ENCODE measurements at places on chromosomes 6 and 20.

DNA sequence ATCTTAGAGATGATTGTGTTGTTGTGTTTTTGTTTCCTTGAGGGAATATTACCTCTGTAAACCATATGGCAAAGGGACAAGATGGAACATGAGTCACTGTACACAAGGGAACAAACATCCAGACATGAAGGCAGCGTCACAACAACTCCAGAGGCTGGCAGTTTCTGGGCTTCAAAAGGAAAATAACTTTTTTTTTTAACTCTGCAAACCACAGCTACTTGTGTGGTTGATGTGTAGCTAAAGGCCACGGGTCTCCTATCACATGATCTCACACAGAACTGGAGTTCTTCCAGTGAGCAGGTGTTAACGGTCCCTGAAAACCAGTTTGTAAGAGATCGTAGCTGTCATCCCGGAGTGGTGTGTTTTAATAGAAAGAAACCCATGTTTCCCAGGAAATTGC is 33.2 kb upstream of the HBS1L start:
- no peaks in the 10 kb centered on the region for H3K27me3 ChIP-seq
- no peak overlapping the region for H3K27ac ChIP-seq
- no peaks in the 10 kb centered on the region for H3K4me1 ChIP-seq
- H3K36me3 ChIP-seq = no peaks in the 10 kb centered on the region
- no peak for DNase-seq

DNA sequence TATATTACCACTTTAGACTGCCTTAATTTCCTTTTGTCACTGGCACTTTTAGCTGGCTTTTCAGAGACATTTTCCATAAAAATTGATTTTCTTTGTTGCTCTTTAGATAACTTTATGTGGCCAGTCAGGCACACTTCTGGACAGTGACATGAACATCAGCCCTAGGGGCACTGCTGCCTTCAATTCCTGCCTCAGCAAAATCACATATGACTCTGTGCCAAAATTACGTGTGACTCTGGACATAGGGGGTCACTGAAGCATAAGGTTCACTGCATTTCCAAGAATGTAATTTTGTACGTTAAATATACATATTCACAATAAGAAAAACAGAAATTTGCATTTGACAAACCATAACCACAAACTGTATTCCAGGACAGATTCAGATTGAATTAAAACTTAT is 66.5 kb downstream of the ESF1 start:
- H3K36me3 ChIP-seq = peaks cover 47% of the 10 kb centered on the region
- H3K4me1 ChIP-seq = no peaks in the 10 kb centered on the region
- H3K27ac ChIP-seq = no peak overlapping the region
- DNase-seq = no peak
- H3K27me3 ChIP-seq = no peaks in the 10 kb centered on the region

- H3K4me1 ChIP-seq = no peaks in the 10 kb centered on the region
- H3K36me3 ChIP-seq = no peaks in the 10 kb centered on the region
- no peak for DNase-seq
- no peak overlapping the region for H3K4me3 ChIP-seq
- peak overlapping the region; percentile 45 for H3K27ac ChIP-seq
Observed at GRCh38 chr6:130932438-130932837, 105.2 kb downstream of the SMLR1 start.

GRCh38 chr20:33433465-33434234 is 9.9 kb downstream of the SNTA1 start:
- no peak overlapping the region for H3K4me3 ChIP-seq
- DNase-seq = peak; percentile 39
- H3K4me1 ChIP-seq = peaks cover 36% of the 10 kb centered on the region
- H3K36me3 ChIP-seq = peaks cover 8% of the 10 kb centered on the region

GRCh38 chr20:51494241-51495110 is 48.0 kb downstream of the NFATC2 start:
- H3K27ac ChIP-seq = no peak overlapping the region
- peaks cover 39% of the 10 kb centered on the region for H3K4me1 ChIP-seq
- no peaks in the 10 kb centered on the region for H3K36me3 ChIP-seq
- H3K27me3 ChIP-seq = no peaks in the 10 kb centered on the region
- no peak for DNase-seq
- H3K4me3 ChIP-seq = no peak overlapping the region

- no peak overlapping the region for H3K4me3 ChIP-seq
- no peak for DNase-seq
- H3K36me3 ChIP-seq = no peaks in the 10 kb centered on the region
- no peaks in the 10 kb centered on the region for H3K27me3 ChIP-seq
Observed at GRCh38 chr20:6588296-6588695, 179.2 kb upstream of the BMP2 start.

DNA sequence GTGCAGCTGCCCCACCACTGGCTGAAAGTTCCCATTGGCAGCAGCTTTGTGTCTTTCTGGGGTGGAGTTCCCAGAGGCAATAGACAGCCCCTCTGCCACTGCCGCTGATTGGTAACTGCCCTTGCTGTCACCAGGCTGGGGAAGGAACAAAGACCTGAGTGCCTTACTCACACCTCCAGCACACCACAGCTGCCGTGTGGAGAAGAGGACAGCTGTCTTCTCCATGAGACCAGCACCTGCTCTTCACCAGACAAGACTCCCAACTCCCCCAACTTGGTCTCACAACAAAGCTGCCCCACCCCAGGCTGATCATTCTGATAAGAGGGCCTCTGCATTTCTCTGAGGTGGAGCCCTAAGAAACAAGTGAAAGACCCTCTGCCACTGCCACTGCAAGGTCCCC is 39.7 kb upstream of the PTCHD4 start:
- no peaks in the 10 kb centered on the region for H3K36me3 ChIP-seq
- H3K27me3 ChIP-seq = no peaks in the 10 kb centered on the region
- H3K4me1 ChIP-seq = no peaks in the 10 kb centered on the region
- H3K4me3 ChIP-seq = no peak overlapping the region
- H3K27ac ChIP-seq = no peak overlapping the region

DNA sequence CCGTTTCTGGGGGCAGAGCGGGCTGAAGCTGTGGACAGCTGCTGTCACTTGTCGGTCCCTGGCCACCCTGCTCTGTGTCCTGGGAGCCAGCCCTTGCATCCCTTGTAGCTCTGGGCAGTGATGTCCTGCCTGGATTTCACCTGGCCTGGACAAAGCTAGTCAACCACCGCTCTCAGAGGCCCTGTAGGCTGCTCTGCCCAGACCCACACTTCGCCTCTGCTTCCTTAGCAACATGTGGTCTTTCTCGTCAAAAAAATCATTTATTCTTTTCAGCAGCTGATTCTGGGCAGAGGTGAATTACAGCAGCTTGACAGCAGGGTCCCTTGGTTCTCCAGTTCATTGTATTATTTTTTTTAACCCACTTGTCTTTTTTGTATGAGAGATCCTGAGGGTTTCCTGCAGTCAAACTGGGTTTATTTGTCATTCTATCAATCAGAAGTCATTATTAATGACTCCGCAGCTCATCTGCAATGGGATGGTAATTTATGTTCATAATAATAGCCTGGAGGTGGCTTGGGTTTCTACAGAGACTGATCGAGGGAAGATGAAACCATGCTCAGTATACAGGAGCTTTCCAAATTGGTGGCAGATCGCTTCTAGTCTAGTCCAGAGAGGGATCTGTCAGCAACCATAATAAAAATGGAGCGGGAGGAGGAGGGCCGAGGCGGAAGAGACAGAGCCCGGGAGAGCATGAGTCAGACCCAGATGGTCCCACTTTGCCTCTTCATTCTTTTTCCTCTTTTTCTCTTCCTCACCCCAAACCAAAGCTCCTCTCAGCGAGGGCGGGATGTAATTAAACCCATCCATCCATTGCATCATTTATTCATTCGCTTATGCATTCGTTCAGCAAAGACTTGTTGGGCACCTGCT is 22.4 kb downstream of the EDN3 start:
- no peak for DNase-seq
- no peak overlapping the region for H3K4me3 ChIP-seq
- no peaks in the 10 kb centered on the region for H3K27me3 ChIP-seq
- H3K36me3 ChIP-seq = no peaks in the 10 kb centered on the region
- H3K4me1 ChIP-seq = no peaks in the 10 kb centered on the region
- no peak overlapping the region for H3K27ac ChIP-seq

- peak; percentile 22 for DNase-seq
- H3K4me1 ChIP-seq = peaks cover 5% of the 10 kb centered on the region
- H3K4me3 ChIP-seq = no peak overlapping the region
- H3K27me3 ChIP-seq = no peaks in the 10 kb centered on the region
- H3K36me3 ChIP-seq = no peaks in the 10 kb centered on the region
- H3K27ac ChIP-seq = peak overlapping the region; percentile 56
Observed at GRCh38 chr6:14984519-14984853, 261.4 kb upstream of the JARID2 start.

- DNase-seq = no peak
- no peaks in the 10 kb centered on the region for H3K36me3 ChIP-seq
- H3K27me3 ChIP-seq = no peaks in the 10 kb centered on the region
Observed at GRCh38 chr6:6566766-6567165, 21.8 kb upstream of the LY86 start.

DNA sequence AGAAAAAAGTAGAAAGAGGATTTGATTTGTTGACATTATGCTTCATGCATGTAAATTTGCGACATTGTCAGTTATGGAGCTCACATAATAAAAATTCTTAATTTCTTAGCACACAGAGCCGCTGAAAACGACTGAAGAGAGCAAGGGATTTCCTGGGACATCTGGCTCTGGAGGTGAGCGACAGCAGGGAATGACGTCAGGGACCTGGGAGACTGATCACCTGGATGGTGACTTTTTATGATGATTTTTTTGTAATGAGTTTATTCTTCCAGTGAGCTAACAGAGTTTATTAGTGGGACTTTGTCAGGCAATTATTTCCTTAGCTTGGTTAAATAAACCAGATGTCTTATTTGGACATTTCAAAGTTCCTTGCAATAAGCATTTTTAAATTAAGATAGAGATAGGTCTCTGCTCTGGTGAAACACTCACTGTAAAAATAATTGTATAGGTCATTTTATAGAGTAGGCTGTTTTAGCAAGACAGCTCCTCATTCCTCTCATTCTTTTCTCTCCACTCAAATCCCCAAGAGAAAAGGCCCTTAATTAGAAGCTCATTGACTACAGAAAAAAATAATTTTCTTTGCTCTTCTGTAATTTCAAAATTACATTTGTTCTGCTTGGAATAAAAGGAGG is 19.4 kb downstream of the TMEM200A start:
- no peak for DNase-seq
- H3K4me1 ChIP-seq = no peaks in the 10 kb centered on the region
- H3K36me3 ChIP-seq = no peaks in the 10 kb centered on the region
- no peak overlapping the region for H3K4me3 ChIP-seq

GRCh38 chr20:38748861-38749149 is 545 bp downstream of the ACTR5 start:
- peak overlapping the region; percentile 94 for H3K27ac ChIP-seq
- no peaks in the 10 kb centered on the region for H3K27me3 ChIP-seq
- H3K36me3 ChIP-seq = no peaks in the 10 kb centered on the region
- H3K4me1 ChIP-seq = peaks cover 25% of the 10 kb centered on the region
- DNase-seq = no peak

GRCh38 chr6:42339991-42340401 is 111.7 kb downstream of the TRERF1 start:
- H3K27me3 ChIP-seq = no peaks in the 10 kb centered on the region
- H3K4me3 ChIP-seq = no peak overlapping the region

- H3K27ac ChIP-seq = no peak overlapping the region
- no peaks in the 10 kb centered on the region for H3K27me3 ChIP-seq
- H3K36me3 ChIP-seq = no peaks in the 10 kb centered on the region
- no peak for DNase-seq
- H3K4me1 ChIP-seq = no peaks in the 10 kb centered on the region
Observed at GRCh38 chr6:42387336-42387735, 64.4 kb downstream of the TRERF1 start.

DNA sequence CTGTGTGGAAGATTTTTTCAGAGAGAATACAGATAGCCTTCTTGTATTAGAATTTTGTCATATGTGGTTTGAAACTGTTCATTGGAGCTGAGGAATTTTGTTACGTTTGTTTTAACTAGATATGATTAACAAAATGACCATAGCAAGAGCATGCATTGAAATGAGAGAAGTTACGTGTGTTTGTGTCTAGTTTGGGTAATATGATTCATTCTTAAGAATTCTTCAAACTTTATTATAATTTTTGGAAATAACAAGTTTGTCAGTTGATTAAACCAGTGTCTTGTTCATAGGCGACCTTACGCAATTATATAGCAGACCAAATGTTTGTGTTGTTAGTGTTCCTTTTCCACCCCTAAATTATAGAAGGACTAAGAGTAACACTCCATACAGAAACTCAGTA is 5.5 kb downstream of the GMNN start:
- no peak overlapping the region for H3K4me3 ChIP-seq
- H3K36me3 ChIP-seq = no peaks in the 10 kb centered on the region
- H3K27me3 ChIP-seq = no peaks in the 10 kb centered on the region
- H3K27ac ChIP-seq = no peak overlapping the region
- no peaks in the 10 kb centered on the region for H3K4me1 ChIP-seq

DNA sequence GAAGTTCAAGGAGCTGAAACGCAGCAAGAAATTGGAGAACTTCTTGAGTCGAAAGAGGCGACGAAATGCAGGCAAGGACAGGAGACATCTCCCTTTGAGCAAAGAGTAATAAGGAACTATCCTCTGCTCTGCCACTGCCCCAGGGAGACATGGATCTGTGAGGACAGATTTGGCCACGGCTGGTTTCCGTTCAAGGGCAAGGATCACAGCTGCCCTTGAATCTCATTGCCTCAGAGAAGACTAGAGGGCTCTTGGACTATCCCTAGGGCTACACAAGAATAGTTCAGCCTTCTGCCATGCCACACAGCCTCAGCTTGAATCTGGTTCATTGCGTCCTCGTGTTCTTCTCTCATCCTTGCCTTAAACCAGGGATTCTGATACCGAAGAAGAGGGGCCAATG is 7.7 kb downstream of the RRP36 start:
- peaks cover 95% of the 10 kb centered on the region for H3K36me3 ChIP-seq
- no peaks in the 10 kb centered on the region for H3K4me1 ChIP-seq
- H3K27me3 ChIP-seq = no peaks in the 10 kb centered on the region
- H3K4me3 ChIP-seq = no peak overlapping the region

- H3K4me1 ChIP-seq = peaks cover 4% of the 10 kb centered on the region
- H3K27ac ChIP-seq = peak overlapping the region; percentile 77
- H3K36me3 ChIP-seq = peaks cover 5% of the 10 kb centered on the region
- no peak for DNase-seq
- H3K27me3 ChIP-seq = no peaks in the 10 kb centered on the region
Observed at GRCh38 chr20:47577314-47577713, 75.6 kb downstream of the NCOA3 start.

GRCh38 chr6:105900125-105900937 is 185.8 kb upstream of the PRDM1 start:
- H3K27ac ChIP-seq = peak overlapping the region; percentile 8
- H3K4me3 ChIP-seq = no peak overlapping the region
- no peaks in the 10 kb centered on the region for H3K36me3 ChIP-seq
- no peaks in the 10 kb centered on the region for H3K27me3 ChIP-seq

Data from tibial nerve (tissue), 4 donors.